ENCODE measurements at places on chromosomes 2 and 18.

DNA sequence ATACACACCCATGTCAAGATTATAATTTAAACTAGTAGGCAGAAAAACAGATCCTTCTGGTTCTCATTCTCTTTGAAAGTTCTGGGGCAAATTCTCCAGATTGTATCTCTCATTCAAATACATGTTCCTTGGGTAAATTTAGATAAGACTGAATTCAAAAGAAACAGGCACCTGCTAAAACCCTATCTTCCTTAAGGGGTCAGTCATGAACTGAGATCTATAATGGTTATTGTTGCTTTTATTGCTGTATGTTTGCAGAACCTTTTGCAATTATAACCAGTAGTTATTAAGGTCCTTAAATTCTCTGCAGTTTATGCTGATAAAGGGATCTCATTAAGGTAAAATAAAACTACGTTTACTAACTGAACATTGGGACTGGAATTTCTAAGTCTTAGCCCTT, 83.5 kb downstream of the MYO5B start:
- no peak for DNase-seq

GRCh38 chr2:175080479-175080878, 75.3 kb upstream of the CHN1 start:
- DNase-seq, result no peak

- DNase-seq, result no peak
Observed at GRCh38 chr2:205678541-205679142, 3.7 kb upstream of the NRP2 start.

- peak; percentile 24 for DNase-seq
Observed at GRCh38 chr2:24123195-24123921, at the start of the genes FAM228B and PFN4. FAM228B (plus strand) TSS chr2:24123469; CDS start chr2:24124362, 893 bp downstream. PFN4 (minus strand) TSS chr2:24123334; CDS start chr2:24122535, 799 bp downstream.

- DNase-seq, result no peak
Observed at GRCh38 chr18:12338382-12338781, 30.3 kb downstream of the TUBB6 start.

GRCh38 chr2:102420290-102420689, 2.7 kb upstream of the IL18RAP start:
- no peak for DNase-seq

GRCh38 chr2:242011167-242011513, 141.6 kb downstream of the RTP5 start:
- no peak for DNase-seq

GRCh38 chr2:237143676-237144440, 58.2 kb downstream of the COPS8 start:
- no peak for DNase-seq

GRCh38 chr18:74336656-74337055, 21.0 kb downstream of the C18orf63 start:
- DNase-seq, result no peak

- no peak for DNase-seq
Observed at GRCh38 chr18:11671156-11671555, 17.9 kb upstream of the GNAL start.

DNA sequence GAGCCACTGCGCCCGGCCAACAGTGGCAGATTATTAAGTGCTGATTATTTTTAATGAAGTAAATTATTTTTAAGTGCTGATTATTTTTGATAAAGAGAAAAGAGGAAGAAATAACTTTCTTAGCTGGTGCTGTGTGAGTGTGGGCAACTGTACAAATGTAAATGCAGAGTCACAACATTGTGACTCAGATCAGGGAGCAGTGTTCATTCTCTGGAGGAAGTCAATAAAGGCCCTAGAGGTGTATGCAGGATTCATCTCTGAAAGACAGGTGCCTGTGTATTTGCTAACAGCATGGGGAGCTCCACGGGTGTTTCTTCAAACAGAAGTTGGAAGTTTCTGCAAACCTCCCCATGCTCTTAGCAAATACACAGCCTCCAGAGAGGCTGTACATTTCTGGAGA, 6.2 kb downstream of the KRTCAP3 start:
- DNase-seq, result no peak

- no peak for DNase-seq
Observed at GRCh38 chr2:80169811-80170594, 134.5 kb downstream of the LRRTM1 start.

DNA sequence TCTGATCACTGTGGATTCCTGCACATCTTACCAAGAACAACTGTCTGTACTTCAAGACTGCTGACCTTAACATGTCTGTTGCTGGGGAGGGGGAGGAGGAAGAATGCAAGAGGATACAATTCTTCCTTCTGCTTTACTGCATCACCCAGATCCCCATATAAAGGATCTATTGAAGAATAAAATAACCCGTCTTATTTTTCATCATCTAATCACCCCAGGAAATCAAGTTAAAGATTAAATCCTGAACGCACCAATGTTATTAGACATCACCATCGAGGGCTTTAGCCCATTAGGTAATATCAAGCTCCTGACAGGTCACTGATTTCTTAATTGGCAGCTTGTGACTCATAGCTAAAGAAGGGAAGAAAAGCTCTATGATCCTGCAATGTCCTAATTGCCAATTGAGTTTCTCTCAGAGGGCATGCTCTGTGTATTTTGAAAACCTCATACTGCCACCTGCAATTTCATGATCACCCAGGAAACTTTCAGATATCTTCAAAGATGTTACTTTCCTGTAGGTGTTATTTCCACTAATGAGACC, 75.4 kb upstream of the KCNE4 start:
- DNase-seq, result no peak

GRCh38 chr2:200533754-200534153, 7.7 kb downstream of the SGO2 start:
- DNase-seq, result no peak

GRCh38 chr2:46072101-46072820, 224.9 kb upstream of the EPAS1 start:
- DNase-seq, result no peak

DNA sequence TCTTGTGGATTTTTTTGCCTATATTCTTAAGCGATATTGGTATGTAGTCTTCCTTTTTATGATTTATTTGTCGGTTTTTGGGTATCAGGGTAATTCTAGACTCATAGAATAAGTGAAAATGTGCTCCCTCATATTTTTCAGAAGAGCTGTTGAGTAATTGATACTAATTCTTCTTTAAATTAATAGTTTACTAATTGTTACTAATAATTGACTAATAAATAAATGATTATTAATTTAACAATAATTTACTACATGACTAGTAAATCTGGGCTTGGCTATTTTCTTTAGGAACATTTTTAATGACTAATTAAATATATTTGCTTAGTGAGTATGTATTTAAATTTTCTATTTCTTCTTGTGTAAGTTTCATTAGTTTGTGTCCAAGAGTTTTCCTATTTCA, 325.0 kb downstream of the ADCYAP1 start:
- DNase-seq, result no peak

DNA sequence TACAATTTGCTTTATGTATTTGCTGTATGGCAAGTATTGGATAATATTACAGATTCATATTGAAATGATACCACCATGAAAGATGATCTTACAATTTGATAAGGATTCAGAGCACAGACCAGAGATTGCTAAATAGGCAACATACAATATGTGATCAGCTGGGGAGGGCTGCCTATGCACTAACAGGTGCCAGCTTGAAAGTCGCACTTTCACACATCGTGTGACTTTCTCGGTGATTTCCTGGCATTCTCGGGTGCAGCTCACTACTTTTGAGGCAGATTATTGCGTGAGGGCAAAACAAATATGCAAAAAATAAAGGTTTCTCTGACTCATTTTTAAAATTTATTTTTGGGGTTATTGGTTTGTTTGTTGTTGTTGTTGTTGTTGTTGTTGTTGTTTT, 36.0 kb downstream of the RBMS1 start:
- no peak for DNase-seq

DNA sequence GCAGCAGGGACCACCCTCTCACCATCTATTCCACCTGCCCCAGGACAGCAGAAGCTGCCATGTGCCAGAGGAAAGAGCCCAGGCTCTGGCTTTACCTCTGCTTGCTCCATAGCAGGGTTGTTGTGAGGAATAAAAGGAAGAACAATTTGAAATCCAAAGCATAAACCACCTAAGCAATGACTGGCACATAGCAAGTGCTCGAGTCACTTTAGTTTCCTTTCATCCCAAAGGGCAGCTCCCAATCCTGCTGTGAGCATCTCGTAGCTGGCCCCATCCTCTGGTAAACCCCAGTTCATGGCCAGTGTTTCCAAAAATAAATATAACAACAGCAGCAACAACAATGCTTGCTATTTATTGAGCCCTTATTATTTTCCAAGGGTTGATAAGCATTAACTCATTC, 923.5 kb downstream of the EPHA4 start:
- no peak for DNase-seq

GRCh38 chr2:84498150-84498799, 18.0 kb upstream of the DNAH6 start:
- DNase-seq, result no peak

- no peak for DNase-seq
Observed at GRCh38 chr2:63425079-63425416, 163.2 kb downstream of the WDPCP start.

DNA sequence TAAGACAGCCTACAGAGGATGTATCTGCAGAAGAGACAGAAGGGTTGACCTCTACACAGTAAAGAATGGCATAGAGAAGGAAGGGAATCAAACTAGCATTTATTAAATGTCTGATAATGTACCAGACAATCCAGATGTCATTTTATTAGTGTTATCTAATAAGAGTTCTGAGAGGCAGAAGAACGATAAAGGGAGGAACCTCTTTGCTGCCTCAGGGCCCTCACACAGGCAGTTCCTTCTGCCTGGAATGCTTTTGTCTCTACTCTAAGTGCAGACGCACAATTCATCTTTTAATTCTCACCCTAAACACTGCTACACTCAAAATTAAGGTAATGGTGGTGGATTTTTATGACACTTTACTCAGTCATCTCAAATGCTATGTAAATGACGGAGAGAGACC, 64.5 kb downstream of the LRPPRC start:
- no peak for DNase-seq

GRCh38 chr18:45850021-45850420, 24.5 kb downstream of the SIGLEC15 start:
- no peak for DNase-seq

GRCh38 chr2:20291846-20292408, 58.7 kb downstream of the PUM2 start:
- no peak for DNase-seq

- no peak for DNase-seq
Observed at GRCh38 chr2:138023298-138023697, 59.0 kb downstream of the HNMT start.

- no peak for DNase-seq
Observed at GRCh38 chr2:131039908-131040660, 53.2 kb downstream of the FAM168B start.

DNA sequence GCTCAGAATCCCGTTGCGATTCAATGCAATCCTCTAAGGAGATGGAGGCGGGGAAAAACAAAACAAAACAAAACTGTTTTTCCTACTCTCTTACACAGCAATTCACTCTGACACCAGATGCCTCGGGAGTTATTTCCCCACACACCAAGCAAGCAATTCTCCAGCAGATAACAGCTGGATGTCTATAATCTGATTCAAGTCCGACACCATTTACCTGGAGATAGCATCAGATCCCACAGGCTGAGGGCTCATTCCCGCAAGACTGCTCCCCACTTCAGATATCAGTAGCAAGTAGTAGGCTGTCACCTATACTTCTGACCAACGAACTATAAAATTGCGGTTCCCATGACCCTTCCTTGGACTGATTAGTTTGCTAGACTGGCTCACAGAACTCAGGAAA, 58.7 kb downstream of the DTNB start:
- no peak for DNase-seq

GRCh38 chr18:63152791-63153190, 166.8 kb downstream of the BCL2 start:
- DNase-seq, result no peak

DNA sequence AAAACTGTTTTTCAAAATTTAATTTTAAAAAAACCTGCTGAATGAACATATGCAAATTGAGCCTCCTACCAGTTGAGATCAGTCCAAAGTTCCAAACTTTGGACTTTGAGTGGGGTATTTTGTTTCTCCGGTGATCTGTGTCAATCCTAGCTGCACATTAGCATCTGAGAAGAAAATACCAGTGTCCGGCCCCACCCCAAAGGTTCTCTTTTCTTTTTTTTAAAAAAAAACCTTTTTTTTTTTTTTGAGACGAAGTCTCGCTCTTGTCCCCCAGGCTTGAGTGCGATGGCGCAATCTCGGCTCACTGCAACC, 91.7 kb downstream of the SEPTIN10 start:
- DNase-seq, result no peak

- no peak for DNase-seq
Observed at GRCh38 chr2:27363933-27364332, 6.2 kb downstream of the EIF2B4 start.

- DNase-seq, result no peak
Observed at GRCh38 chr2:36680012-36680411, 16.5 kb upstream of the VIT start.

GRCh38 chr18:62144338-62144737, 42.5 kb downstream of the PIGN start:
- no peak for DNase-seq

DNA sequence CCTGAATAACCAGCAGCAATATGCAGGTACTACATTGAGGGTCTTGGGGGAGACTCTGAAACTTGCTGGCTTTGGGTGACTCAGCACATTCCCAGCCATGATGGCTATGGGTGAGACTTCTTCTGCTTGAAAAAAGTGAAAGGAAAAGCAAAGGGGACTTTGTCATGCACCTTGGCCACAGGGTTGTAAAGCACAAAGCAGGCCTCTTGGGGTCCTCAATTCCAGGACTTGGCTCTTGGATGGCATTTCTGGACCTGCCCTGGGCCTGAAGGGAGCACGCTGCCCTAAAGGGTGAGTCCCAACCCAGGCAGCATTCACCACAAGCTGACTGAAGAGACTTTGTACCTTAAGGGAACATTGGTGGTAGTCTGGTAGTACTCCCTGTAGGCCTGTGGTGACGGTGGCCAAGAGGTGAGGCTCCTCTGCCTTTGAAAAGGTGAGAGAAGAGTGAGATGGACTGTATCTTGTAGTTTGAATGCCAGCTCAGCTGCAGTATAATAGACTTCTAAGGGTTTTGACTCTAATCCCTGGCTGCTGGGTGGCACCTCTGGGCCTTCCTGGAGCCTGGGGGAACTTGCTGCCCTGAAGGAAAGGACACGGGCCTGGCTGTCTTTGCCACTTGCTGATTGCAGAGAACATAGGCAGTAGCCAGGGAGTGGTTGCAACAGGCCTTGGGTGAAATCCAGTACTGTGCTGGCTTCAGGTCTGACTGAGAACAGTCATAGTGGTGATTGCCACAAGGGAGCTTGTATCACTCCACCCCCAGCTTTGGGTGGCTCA, 36.5 kb upstream of the CYTIP start:
- DNase-seq, result peak; percentile 39

GRCh38 chr2:235257590-235257989, 236.3 kb upstream of the AGAP1 start:
- DNase-seq, result no peak

- no peak for DNase-seq
Observed at GRCh38 chr2:85547859-85548607, 9.1 kb downstream of the MAT2A start.

DNA sequence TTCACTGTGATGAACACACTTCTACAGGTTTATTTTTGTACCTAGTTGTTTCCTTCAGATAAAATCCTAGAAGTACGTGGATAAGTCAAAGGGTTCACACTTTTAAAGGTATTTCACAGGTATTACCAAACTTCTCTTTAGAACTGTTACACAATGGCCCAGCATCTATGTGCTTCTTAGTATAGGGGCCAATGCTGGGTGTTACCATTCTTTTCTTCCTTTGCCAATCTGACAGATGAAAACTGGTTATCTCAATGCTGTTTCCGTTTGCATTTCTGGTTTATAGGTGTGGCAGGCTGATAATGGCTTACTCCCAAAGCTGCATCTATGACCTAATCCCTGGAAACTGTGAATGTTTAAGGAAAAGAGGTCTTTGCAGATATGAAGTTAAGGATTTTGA, 2.8 kb upstream of the TCF7L1 start:
- DNase-seq, result no peak

GRCh38 chr2:235390108-235390815, 103.6 kb upstream of the AGAP1 start:
- no peak for DNase-seq

- DNase-seq, result no peak
Observed at GRCh38 chr2:109692013-109692743, 78.0 kb downstream of the SOWAHC start.

Measured in stimulated activated CD4-positive, alpha-beta T cell treated with anti-CD3 and anti-CD28 coated beads, Interleukin-1b, Interleukin-23, amount 100 ng/mL, for 24 hours (primary cell).